A549 treated with CpdA at 1 μM for 4 hours (cell line): ENCODE measurements at places on chromosomes 7 and 10. TPM values are rescaled to one million over a fixed set of nuclear protein-coding genes. Genes with fewer than 3 reads are reported as not detected.

Gene LRMDA
- 2.9 to 4.7 TPM (median 4.1 TPM) in 5 replicates for total RNA-seq

Gene GOLGA7B
- total RNA-seq = 3.6 to 6.0 TPM (median 4.7 TPM) in 5 replicates

Gene DNA2
- 9.7 to 12.6 TPM (median 10.2 TPM) in 5 replicates for total RNA-seq

Gene STMP1
- 27.3 to 34.8 TPM (median 32.0 TPM) in 5 replicates for total RNA-seq

Gene MUC12
- total RNA-seq = 15.7 to 22.4 TPM (median 18.7 TPM) in 5 replicates

Gene NANOS1
- total RNA-seq = 2.0 to 2.6 TPM (median 2.3 TPM) in 5 replicates
